ENCODE measurements at places on chromosomes 6 and 20. TPM values are rescaled to one million over a fixed set of nuclear protein-coding genes. Genes with fewer than 3 reads are reported as not detected.

The GINM1 gene
- 39.3 TPM for total RNA-seq

DNA sequence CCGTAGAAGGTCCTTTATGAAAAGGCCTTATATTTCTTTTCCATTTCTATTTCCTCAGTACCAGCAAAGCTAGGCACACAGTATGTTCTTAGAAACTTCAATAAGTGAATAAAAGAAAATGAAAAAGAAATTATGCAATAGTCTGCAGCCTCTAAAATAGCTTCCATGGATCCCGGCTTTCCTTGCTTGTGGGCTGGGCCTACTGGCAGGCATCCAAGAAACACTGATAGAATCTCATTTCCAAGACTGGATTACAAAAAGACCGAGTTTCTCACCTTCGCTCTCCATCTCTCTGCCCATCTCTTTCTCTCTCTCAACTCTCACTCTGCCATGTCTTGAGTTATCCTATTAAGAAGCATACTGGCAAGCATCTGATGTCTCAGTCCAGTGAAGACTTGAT, 187.5 kb upstream of the FKBP1C start:
- H3K4me1 ChIP-seq, result no peaks in the 10 kb centered on the region
- no peaks in the 10 kb centered on the region for H3K36me3 ChIP-seq
- no peak overlapping the region for H3K27ac ChIP-seq
- no peak for DNase-seq
- no peaks in the 10 kb centered on the region for H3K27me3 ChIP-seq

- peaks cover 27% of the 10 kb centered on the region for H3K4me1 ChIP-seq
- H3K27me3 ChIP-seq, result no peaks in the 10 kb centered on the region
- H3K4me3 ChIP-seq, result no peak overlapping the region
- H3K36me3 ChIP-seq, result no peaks in the 10 kb centered on the region
These were observed 160.1 kb upstream of the CITED2 start for GRCh38 chr6:139534472-139535115.

GRCh38 chr20:19750907-19751636, 7.0 kb upstream of the RIN2 start:
- H3K4me1 ChIP-seq, result no peaks in the 10 kb centered on the region
- H3K36me3 ChIP-seq, result no peaks in the 10 kb centered on the region
- H3K27ac ChIP-seq, result no peak overlapping the region
- no peak for DNase-seq

- H3K4me1 ChIP-seq, result no peaks in the 10 kb centered on the region
- H3K4me3 ChIP-seq, result no peak overlapping the region
- H3K27me3 ChIP-seq, result no peaks in the 10 kb centered on the region
- no peak overlapping the region for H3K27ac ChIP-seq
These were observed 12.2 kb upstream of the SLC17A2 start for GRCh38 chr6:25942561-25943147.
